ENCODE measurements at places on chromosomes 5 and 9. TPM values are rescaled to one million over a fixed set of nuclear protein-coding genes. Genes with fewer than 3 reads are reported as not detected.

The HACD4 gene
- 8.9 TPM for polyA plus RNA-seq

The PITX1 gene
- polyA plus RNA-seq, result not detected

The SLC25A2 gene
- not detected for polyA plus RNA-seq

The HAVCR2 gene
- 4.0 TPM for polyA plus RNA-seq

The HK3 gene
- 0.33 TPM for polyA plus RNA-seq

The BARHL1 gene
- not detected for polyA plus RNA-seq

The CDKN2B-AS1 gene
- 0.36 TPM for polyA plus RNA-seq

The ISL1 gene
- not detected for polyA plus RNA-seq
